Kidney capillary endothelial cell (primary cell): ENCODE measurements at places on chromosomes 3 and 15.

- no peak for DNase-seq
Observed at GRCh38 chr3:66411961-66412887, 88.6 kb downstream of the LRIG1 start.

- no peak for DNase-seq
Observed at GRCh38 chr3:155325263-155325835, 31.9 kb upstream of the STRIT1 start.

DNA sequence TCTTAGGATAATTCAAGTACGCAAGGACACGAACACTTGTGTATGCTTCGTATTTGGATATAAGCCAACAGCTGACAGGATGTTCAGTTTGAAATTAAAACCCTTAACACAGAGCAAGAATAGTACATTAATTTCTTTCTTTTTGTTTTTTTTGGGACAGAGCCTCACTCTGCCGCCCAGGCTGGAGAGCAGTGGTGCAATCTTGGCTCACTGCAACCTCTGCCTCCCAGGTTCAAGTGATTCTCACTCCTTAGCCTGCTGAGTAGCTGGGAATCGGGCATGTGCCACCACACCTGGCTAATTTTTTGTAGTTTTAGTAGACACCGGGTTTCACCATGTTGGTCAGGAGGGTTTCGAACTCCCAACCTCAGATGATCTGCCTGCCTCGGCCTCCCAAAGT is 32.4 kb downstream of the TOMM70 start:
- no peak for DNase-seq

- DNase-seq = no peak
Observed at GRCh38 chr3:8279886-8280550, 221.6 kb upstream of the LMCD1 start.

- DNase-seq = peak; percentile 44
Observed at GRCh38 chr3:101903451-101903871, 54.1 kb downstream of the NFKBIZ start.

GRCh38 chr15:89893696-89894447 is at the start of gene AP3S2:
Gene AP3S2, minus strand, starts transcription at chr15:89893994. Its CDS starts 45 bp downstream, at chr15:89893949.
- DNase-seq = peak; percentile 90

DNA sequence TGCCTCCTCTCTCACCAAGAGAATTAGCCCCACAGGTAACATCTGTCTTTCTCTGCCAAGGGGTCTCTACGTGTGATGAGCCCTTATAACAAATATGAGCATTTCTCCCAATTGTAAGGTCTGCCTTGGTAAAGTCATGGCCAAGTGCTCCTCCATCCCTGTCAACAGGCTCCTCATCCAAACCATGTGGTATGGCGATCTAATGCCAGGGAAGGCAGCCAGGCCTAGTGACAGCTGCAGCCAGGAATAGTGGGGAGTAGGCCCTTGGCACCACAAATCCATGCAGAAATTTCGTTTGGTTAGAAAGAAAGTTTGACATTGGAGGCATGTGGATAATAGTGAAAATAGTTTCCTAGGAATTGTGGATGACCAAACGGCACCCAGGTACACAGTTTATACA is 4.7 kb upstream of the LRTM1 start:
- DNase-seq = no peak
